ENCODE measurements at places on chromosomes 16 and 17. TPM values are rescaled to one million over a fixed set of nuclear protein-coding genes. Genes with fewer than 3 reads are reported as not detected.

ZSCAN10 gene
- not detected for total RNA-seq

CDT1 gene
- total RNA-seq, result 1.1 TPM

NME3 gene
- total RNA-seq, result 34.1 TPM

OTOA gene
- 1.5 TPM for total RNA-seq

RAB26 gene
- not detected for total RNA-seq

CDR2L gene
- total RNA-seq, result 5.1 TPM

PLCG2 gene
- total RNA-seq, result 21.4 TPM

NAGS gene
- 1.3 TPM for total RNA-seq

NPIPB12 gene
- total RNA-seq, result 123 TPM

OR1F1 gene
- not detected for total RNA-seq

MT1G gene
- 315 TPM for total RNA-seq

NKD1 gene
- total RNA-seq, result 2.8 TPM

KRTAP9-2 gene
- not detected for total RNA-seq

ATP2A3 gene
- total RNA-seq, result 2.3 TPM

ST6GALNAC2 gene
- total RNA-seq, result 18.0 TPM

TBC1D28 gene
- total RNA-seq, result not detected

ASB16 gene
- not detected for total RNA-seq

C1QTNF1 gene
- 376 TPM for total RNA-seq

WIPI1 gene
- total RNA-seq, result 72.8 TPM

CD300E gene
- 0.38 TPM for total RNA-seq

SLC5A10 gene
- total RNA-seq, result not detected

KRTAP9-4 gene
- not detected for total RNA-seq

CCL1 gene
- total RNA-seq, result not detected

AIPL1 gene
- total RNA-seq, result not detected

RHOT1 gene
- 73.9 TPM for total RNA-seq

TMIGD1 gene
- not detected for total RNA-seq

HS3ST3A1 gene
- total RNA-seq, result 1.3 TPM

KRTAP4-1 gene
- total RNA-seq, result not detected

OR1A1 gene
- total RNA-seq, result not detected

CCL15 gene
- not detected for total RNA-seq

TLCD2 gene
- total RNA-seq, result 12.4 TPM

RAB34 gene
- 133 TPM for total RNA-seq

KCNJ12 gene
- total RNA-seq, result 1.7 TPM

TPPP3 gene
- 5.9 TPM for total RNA-seq

CSH2 gene
- not detected for total RNA-seq

KDM6B gene
- 10.4 TPM for total RNA-seq

SAMD14 gene
- total RNA-seq, result 0.38 TPM

CLEC18A gene
- total RNA-seq, result 0.65 TPM

RNF112 gene
- 7.5 TPM for total RNA-seq

LCAT gene
- 16.2 TPM for total RNA-seq

KRTAP4-9 gene
- total RNA-seq, result not detected
